ENCODE measurements at places on chromosomes 2 and 18.

DNA sequence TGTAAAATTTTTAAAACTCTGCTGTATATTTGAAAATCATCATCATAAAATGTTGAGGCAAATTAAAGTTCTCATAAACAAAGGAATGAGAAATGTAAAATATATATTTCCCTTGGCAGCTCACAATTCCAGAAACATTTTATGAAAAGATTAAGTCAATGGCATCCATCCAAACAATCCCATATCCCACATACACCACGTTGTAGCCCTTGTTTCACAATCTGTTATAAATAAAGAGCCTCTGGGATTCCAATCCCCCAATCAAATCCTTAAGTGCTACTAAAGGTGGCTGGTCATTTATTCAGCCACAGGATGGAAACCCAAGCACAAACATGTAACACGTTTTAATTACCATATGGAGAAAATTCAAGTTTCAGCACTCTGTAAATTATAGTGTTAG is 51.7 kb downstream of the GFPT1 start:
- DNase-seq: no peak

DNA sequence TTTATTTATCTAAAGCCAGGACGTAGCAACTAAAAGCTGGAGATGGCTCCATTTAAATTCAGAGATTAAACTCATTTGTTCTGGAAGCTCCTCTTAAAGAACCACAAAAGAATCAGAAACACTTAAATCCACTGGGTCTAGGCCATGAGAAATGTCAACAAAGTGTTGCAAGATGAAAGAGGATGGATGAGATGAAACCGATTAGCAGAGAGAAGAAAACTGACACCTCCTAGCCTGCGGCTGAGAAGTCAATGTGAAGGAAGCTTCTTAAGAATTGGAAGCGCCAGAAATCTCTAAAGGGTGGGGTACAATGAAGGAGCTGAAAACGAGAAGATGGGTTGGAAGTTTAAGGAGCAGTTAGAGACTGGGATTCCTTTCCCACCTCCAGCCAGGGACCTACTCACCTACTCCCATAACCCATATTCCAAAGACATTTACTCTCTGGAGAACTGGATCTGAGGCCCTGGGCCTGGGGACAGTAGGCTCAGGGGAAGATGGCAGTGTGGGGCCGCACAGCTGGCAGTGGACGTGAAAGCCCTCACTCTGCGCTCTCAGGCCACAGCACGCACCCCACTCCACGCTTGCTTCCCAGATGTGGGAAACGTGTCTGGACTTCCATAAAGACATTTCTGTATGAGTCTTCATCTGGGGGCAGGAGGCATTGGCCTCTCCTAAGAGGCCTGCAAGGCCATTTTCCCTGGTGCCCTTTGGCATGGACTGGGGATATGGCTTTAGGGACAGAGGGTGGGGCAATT is 188.4 kb downstream of the LOXHD1 start:
- DNase-seq: no peak

DNA sequence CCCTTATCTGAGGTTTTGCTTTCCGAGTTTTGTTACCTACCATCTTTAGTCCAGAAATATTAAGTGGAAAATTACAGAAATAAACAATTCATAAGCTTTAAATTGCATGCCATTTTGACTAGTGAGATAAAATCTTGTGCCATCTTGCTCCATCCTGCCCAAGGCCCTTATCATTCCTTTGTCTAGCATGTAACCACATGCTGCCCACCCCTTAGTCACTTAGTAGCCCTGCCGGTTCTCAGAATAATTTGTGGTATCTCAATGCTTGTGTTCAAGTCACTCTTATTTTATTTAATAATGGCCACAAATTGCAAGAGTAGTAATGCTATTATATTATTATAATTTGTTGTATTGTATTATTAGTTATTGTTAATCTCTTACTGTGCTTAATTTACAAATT is 36.8 kb upstream of the VPS54 start:
- no peak for DNase-seq

GRCh38 chr2:85799215-85799956 is 45.6 kb downstream of the ATOH8 start:
- DNase-seq: no peak

GRCh38 chr2:42421157-42421485 is 60.1 kb upstream of the COX7A2L start:
- no peak for DNase-seq

- no peak for DNase-seq
These were observed 52.4 kb downstream of the GLI2 start for GRCh38 chr2:120787822-120788700.
